Activated CD4-positive, alpha-beta T cell treated with anti-CD3 and anti-CD28 coated beads, Interleukin-2, amount 10 ng/mL, durations not matched to agents 7 days and 5 days (primary cell): ENCODE measurements at places on chromosomes 2 and 18. TPM values are rescaled to one million over a fixed set of nuclear protein-coding genes. Genes with fewer than 3 reads are reported as not detected.

DNA sequence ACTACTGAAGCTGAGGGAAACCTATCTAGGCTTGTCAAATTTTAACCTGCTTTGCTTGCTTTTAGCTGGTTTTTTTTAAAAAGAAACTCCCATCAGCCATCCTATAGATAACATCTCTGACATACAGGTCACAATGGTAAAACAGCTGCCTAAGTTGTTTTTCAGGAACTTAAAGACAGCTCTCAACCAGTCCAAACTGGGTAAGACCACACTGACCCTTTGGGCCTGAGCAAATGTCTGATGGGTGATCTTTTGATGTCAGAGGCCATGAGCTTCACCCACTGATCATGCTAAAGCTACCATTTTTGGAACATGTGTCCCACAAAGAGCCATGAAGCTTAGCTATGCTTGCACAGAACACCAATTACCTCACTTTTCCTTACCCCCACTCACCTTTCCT is 50.0 kb upstream of the TANC1 start:
- DNase-seq: no peak

GRCh38 chr2:31654241-31654640 is 73.5 kb upstream of the SRD5A2 start:
- DNase-seq: no peak

DNA sequence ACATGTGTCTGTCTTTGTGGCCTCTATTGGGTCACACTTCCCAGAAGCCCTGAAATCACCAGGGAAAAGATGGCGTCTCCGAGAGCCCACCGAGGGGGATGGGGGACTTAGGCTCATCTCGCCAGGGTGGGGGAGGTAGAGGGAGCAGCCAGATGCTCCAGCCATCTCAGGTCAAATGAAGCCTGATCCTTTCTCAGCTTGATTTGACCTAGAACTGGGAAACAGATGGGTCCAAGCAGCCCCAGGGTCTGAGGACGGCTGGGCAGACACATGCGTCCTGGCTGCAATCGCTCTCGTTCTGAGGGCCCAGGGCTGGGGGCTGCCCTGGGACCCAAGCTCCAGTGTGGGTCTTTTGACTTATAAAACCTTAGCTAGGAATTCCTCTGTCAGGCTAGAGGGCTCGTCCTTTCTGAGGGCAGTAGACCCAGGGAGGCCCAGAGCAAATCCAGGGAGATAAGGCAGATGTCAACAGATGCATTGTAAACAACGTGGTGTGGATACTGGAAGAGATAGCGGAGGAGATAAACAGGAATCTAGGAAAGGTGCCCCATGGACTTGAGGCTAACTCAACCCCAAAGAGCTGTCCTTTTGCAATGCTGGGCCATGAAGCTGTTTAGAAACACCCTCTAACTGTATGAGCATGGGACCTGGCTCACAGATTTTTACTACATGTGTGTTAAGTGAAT is 127.7 kb downstream of the MYCN start:
- no peak for DNase-seq

GRCh38 chr2:201668402-201668910 is 25.2 kb upstream of the TMEM237 start:
- no peak for DNase-seq

- DNase-seq: no peak
These were observed 104.7 kb downstream of the C1QL2 start for GRCh38 chr2:119053700-119054436.

The WDR54 gene
- total RNA-seq: 71.3 TPM

GRCh38 chr2:191951832-191952231 is 104.9 kb upstream of the CAVIN2 start:
- no peak for DNase-seq

GRCh38 chr18:28831476-28831875 is 654.5 kb upstream of the CDH2 start:
- DNase-seq: no peak

GRCh38 chr18:50982802-50983179 is 15.0 kb downstream of the ELAC1 start:
- DNase-seq: no peak

The PRKAG3 gene
- total RNA-seq: not detected

DNA sequence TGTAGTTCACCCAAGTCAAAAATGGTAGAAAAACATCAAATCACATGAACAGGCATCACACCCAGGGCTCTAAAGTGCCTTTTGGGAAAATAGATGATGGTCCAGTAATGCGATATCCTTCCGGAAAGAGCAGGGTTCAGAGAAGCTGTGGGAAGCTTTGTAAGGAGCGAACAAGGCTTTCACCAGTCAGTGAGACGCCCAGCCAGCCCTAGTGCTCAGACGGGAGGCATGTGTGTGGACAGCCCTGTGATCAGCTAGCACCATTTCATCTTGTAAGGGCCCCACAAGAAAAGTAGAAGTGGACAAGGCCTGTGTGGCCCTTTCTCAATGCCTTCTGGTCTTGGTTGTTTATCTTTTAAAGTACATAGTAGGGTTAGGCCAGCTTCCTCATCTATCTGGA is 76.1 kb downstream of the SMIM21 start:
- no peak for DNase-seq

DNA sequence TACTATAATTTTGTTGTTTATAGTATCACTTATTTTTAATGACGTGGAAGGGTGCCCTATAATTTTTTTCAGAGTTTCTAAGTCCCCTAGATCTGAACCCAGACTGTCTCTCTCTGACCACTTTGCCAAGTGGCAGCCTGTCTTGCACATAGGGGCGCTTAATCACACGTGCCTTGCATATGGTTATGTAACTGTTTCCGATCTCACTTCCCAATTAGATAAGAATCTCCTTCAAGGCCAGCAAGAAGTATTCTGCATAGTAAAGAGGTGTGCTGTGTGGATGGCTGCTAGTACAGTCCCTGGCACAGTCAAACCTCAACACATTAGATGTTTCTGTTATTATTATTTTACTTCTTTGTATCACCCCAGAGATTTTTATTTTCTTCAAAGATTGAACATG is 197.8 kb upstream of the SIX2 start:
- no peak for DNase-seq

GRCh38 chr2:25115902-25116301 is 52.5 kb downstream of the POMC start:
- DNase-seq: no peak

DNA sequence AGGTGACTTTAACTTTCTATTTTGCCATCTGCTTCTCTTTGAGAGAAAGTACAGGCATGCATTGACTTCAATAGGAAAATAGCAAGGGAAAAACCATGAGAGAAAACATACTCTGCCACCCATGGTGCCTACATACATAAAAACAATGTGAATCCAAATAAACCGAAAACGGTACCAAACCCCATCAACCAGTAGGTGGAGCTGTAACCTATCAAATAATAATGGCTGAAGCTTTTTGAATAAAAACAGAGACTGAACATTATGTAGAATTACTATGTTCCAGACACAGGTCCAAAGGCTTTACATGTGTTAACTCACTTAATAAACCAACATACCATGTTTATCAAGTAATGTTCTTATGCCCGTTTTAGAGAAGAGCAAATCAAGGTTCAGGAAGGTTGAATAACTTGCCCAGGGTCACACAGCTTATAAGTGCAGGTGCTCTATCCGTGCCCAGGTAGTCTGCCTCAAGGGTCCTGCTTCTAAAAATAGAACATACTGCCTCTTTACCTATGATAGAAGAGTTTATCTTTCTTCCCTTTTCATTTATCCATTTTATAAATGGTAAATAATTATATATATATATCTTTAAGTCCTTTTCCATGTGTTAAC is 293.9 kb upstream of the SYT4 start:
- DNase-seq: peak; percentile 26

The SEMA4F gene
- 6.5 TPM for total RNA-seq

The UGT1A3 gene
- total RNA-seq: not detected

The NT5C1B gene
- total RNA-seq: not detected

The RNF103 gene
- 14.1 TPM for total RNA-seq

The ARHGEF33 gene
- not detected for total RNA-seq

GRCh38 chr2:150432312-150432625 is 55.2 kb downstream of the RND3 start:
- DNase-seq: no peak

- no peak for DNase-seq
These were observed 199.1 kb downstream of the GLI2 start for GRCh38 chr2:120934574-120935338.

- DNase-seq: no peak
These were observed 151.8 kb upstream of the STK17B start for GRCh38 chr2:196322973-196323810.

GRCh38 chr2:73594251-73594650 is 48.0 kb downstream of the NAT8 start:
- no peak for DNase-seq

The ASB18 gene
- total RNA-seq: not detected

The IMPA2 gene
- total RNA-seq: 18.6 TPM
